ENCODE measurements at places on chromosomes 1 and 21.

DNA sequence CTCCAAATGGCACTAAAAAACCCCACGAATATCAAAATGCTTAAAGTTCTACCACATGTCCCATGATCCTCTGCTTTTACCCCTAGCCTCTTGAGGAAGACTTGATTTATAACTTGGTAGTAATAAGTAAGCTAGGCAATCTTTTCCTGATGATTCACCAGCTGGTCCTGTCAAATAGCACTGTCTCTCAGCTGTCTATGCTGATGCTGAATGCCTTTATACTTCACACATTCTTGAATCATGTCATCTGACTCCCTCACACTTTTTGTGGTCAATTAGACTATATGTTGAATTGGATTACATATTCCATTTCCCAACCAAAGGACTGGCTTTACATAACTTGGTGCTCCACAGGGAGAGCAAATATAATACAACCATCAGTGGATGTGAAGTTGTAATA lies 16.6 kb downstream of the C21orf91 start:
- DNase-seq, result no peak

GRCh38 chr1:26142159-26142558 lies 16.7 kb upstream of the FAM110D start:
- DNase-seq, result no peak

DNA sequence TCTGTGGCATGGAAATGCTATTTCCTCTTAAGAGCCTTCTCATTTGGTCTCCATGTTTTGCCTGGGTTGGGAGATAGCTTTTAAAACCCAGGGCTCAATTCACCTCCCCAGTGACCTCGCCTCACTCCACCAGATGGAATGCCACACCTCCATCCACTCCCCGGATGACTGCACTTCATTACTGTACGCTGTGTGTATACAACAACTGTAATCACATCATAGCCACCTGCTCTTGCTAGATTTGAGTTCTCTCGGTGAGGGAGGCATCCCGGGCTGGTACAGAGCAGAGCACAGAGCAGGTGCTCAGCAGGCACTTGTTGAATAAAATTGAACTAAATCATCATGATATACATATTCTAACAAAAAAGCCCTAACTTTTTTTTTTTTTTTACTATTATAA lies 26.0 kb downstream of the SDE2 start:
- no peak for DNase-seq

DNA sequence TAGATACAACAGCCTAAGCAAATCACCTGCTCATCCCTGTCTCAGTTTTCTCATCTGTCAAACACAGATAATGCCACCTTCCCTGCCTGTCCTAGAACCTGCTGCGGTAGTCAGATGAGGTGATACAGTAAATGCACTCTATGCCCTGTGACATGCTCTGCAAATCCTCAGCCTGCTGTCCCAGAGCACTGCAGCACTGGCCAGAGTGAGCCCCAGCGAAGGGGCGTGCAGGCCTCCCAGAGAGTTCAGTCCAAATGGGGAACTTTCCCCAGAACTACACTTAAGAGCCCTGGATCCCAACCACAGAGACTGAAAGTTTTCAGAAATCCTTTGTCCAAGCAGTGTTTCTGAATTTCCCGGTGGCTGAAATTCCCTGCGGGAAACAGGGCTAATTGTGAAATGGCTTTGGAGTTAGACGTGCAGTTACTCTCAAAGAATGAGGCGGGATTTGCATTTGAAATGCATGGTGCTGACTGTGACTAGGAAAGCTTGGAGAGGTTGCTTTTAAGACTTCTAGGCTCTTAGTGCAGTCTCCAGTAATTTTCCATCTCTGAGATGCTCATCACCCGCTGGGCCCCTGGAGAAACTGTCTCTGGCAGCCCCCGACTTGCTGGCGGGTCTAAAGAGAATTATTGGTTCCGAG lies 206.5 kb upstream of the AJAP1 start:
- no peak for DNase-seq

GRCh38 chr1:109111386-109112055 lies 2.4 kb upstream of the ELAPOR1 start:
- no peak for DNase-seq

DNA sequence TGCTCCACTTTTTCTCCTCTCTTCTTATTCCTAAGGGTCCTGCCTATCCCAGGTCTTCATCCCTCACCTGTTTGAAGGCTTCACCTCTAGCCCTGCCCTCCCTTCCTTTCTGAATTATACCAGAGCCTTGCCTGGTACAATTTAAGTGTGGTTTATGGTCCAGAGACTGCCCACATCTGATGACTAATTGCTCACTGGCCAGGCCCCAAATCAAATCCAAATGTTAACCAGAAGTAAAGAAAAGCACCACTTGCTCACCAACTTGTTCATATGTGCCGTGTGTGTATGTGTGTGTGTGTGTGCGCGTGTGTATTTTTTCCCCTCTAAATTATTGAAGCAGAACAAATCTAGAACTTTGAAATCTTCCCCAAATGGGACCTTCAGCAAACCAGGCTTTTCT lies 26.4 kb downstream of the MYOM3 start:
- DNase-seq, result no peak

- DNase-seq, result no peak
Observed at GRCh38 chr1:207497941-207498340, 2.0 kb downstream of the CR1 start.

- no peak for DNase-seq
Observed at GRCh38 chr21:44348861-44349260, 4.6 kb upstream of the TRPM2 start.

- no peak for DNase-seq
Observed at GRCh38 chr1:192167911-192168700, 9.8 kb downstream of the RGS18 start.

DNA sequence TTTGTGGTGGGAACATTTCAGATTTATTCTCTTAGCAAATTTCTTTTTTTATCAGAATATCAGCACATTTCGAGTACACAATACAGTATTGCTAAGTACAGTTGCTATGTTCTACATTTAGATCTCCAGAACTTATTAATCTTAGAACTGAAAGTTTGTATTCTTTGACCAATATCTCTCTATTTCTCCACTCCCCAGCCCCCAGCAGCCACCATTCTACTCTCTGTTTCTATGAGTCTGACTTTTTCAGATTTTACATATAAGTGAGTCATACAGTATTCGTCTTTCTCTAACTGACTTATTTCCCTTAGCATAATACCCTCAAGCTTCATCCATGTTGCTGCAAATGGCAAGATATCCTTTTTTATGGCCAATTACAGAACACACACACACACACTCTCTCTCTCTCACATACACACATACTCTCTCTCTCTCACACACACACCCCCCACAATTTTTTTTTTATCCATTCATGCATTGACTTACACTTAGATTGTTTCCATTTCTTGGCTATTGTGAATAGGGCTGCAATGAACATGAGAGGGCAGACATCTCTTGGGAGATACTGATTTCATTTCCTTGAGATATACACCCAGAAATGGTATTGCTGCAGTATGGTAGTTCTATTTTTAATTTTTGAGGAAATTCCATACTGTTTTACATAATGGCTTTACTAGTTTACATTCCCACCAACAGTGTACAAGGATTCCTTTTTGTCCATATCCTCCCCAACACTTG lies 15.7 kb downstream of the RPTN start:
- no peak for DNase-seq

GRCh38 chr1:40901886-40902852 lies 40.0 kb upstream of the CITED4 start:
- DNase-seq, result no peak

- DNase-seq, result no peak
Observed at GRCh38 chr1:168220470-168220871, 5.3 kb upstream of the SFT2D2 start.

DNA sequence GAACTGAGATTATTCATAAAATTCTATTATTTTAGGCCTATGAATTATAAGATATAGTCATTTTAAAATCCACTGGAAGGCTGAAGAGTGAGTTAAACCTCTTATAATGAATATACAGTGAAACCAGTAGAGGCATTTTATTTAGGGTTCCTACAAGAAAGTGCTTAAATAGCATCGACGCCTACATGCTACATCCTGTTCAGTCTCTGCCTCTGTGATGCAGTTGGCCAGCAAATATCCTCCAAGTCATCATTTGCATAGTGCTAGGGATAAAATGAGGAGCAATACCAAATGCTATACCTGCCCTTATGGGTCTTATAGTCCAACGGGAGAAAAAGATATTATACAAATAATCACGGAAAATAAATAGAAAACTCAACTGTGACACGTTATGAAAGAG lies 59.6 kb downstream of the EDEM3 start:
- no peak for DNase-seq

- no peak for DNase-seq
Observed at GRCh38 chr1:37932759-37933158, 14.1 kb downstream of the INPP5B start.

Measured in activated CD4-positive, CD25-positive, alpha-beta regulatory T cell (primary cell).